ENCODE measurements at places on chromosomes 4 and X.
A peak's percentile ranks its signal among the peaks of the same experiment; 100 is the strongest.

DNA sequence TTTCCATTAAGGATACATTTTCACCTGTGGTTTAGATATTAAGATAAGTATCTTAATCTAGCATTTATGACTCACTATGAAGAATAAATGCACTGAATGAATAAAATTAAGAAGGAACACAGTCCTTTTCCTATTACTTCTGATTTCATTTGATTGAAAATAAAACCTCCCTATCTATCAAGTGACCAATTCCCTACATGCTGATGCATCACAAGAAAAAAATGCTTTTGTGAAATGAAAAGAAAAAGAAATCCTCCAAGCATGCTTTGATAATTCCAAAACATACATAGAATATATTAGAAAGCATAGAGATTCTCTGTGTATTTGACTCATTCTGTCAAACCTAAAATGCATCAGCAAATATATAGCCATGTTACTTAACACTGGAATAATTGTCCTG lies 37.1 kb downstream of the PCDH10 start:
- DNase-seq = peak; percentile 19

DNA sequence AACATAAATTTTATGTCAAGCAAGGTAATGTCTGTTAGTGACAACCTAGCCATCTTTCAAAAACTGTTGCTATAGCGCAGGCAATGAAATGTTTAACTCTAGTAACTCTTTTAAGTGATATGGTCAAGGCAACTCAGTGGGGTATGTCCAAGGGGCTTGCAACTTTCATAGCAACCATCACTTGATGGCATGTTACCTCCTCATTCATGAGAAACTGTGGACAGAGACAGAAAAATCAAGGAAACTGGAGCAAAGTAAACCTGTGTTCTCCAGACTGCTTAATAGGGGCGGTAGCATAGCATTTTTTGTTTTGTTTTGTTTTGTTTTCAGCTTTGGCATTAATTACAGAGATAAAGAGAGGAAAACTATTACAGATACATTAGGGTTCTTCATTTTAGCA lies 1456.8 kb upstream of the AGA start:
- DNase-seq = no peak

DNA sequence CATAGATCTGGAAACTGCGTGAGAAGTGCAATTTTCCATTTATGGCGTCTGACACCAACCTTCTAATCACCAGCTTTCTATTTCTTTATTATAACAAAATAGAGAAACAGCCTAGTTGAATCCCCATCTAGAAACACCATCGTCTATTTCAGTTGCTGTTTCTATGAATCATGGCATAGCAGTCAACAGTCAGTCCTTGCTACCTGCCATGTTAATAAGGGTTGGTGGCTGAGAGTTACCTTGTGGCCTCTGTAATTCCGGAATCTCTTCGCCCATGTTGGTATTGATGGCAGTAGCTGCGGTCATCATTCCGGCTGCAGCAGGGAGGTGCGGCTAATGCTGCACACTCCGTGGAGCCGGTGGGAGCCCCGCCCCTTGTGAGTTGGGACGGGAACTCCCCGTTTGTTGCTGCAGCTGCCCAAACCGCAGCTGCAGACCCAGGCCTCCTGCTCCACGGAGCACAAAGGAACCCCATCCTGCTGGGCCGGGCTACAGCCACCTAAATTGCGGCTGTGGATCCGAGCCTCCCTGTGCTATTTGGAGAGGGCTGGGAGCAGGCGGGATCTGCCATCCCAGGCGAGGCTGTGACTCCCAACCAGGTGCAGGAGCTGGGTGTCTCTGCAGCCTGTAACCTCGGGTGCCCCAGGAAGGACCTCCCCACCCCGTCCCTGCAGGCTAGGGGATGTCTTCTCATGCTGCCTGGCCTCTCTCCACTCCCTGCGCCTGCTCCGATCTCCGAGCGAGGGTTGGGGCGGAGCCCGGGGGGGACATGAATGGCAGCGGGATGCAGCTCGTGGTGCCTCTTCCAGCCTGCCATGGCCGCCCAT lies 115.4 kb upstream of the STK26 start:
- DNase-seq = no peak

GRCh38 chrX:997631-998137 lies 214.8 kb downstream of the CRLF2 start:
- DNase-seq = no peak

DNA sequence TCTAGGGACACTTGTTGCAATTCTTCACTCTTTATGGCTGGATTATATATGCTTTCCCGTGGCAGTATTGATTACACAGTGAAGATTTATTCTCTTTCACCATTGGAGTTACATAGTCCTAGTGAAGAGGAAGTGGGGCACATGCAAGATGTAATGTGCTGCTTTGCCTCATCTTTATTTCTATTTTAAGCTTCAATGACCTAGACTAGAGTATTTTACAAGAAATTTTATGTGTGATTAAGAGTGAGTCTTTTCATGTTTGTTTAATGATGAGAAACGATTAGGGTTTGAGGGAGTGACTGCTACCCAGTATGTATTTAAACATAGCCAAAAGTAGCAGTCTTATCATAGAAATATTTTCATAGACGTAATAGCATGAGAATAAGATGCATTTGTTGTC lies 30.8 kb downstream of the DIAPH2 start:
- DNase-seq = no peak

GRCh38 chr4:77994194-77994721 lies 62.9 kb upstream of the FRAS1 start:
- DNase-seq = peak; percentile 42

DNA sequence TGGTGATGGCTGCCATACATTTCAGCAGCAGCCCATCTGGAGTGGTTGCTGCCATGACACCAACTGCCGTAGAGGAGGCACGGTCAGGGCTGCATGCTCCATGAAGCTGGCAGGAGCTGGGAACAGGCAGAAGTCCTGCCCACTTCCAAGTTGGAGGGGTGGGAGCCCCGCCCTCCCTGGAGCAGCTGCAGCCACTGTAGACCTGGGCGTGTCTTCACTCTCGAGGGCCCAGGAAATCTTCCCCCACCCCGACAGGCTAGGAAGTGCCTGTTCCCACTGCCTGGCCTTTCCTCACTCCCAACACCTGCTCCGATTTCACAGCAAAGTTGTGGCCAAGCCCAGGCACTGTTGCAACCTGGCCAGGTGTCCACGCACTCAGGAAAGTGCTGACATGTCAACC lies 42.3 kb downstream of the NALF2 start:
- DNase-seq = no peak

- no peak for DNase-seq
These were observed 121.1 kb downstream of the SPATA18 start for GRCh38 chr4:52172166-52172565.

GRCh38 chrX:1767026-1767425 lies 152.2 kb downstream of the ASMT start:
- no peak for DNase-seq

DNA sequence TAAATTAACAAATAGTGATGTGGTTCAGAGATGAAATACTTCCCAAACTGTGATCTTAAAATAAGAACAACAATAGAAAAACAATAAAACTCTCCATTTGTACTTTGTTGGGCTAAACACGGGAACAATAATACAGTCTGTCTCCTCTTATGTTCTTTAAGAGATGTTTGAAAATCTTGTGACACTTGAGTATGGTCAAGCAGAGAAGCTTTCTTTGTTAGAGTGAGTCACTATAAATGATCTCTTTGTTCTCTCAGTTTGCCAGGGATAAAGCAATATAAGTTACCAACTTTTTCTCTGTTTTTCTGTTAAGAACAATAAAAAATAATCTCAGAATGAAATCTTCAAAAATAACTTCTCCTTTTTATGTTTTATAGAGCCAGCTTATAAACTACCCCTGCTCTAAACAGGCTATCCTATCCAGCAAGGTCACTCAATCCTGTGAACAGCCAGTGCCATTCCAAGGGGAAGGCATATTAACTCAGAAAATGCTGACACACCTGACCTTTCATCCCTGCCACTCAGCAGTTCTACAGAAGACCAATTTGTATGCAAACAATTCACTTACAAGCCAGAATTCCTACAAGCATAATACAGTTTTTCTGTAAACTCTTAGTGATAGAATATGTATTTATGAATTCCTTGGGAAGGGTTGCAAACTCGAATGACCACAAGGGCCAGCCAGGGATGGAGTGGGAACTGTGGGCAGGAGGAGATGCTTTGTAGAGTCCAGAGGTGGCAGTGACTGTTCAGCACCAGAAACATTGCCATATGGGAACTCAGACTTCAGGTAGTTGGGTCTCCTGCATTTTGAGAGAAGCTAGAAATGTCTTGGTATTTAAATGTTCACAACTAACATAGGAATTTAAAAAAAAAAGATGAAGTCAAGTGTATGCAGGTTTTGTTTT lies 52.2 kb downstream of the AFM start:
- DNase-seq = no peak

- DNase-seq = no peak
These were observed 7.4 kb downstream of the PSAPL1 start for GRCh38 chr4:7427361-7427760.

DNA sequence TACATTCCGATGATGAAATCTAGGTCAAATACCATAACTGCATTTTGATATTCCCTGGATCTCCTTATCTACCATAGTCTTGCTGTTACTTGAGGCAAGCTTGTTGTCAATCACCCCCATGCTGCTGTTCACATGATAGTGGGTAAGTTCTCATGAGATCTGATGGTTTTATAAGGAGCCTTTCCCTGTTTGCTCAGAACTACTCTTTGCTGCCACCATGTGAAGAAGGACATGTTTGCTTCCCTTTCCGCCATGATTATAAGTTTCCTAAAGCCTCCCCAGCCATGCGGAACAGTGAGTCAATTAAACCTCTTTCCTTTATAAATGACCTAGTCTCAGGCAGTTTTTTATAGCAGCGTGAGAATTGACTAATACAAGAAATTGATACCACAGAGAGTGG lies 432.0 kb downstream of the GLUD2 start:
- DNase-seq = no peak

- DNase-seq = no peak
These were observed 101.4 kb downstream of the WWC2 start for GRCh38 chr4:183200453-183200852.

DNA sequence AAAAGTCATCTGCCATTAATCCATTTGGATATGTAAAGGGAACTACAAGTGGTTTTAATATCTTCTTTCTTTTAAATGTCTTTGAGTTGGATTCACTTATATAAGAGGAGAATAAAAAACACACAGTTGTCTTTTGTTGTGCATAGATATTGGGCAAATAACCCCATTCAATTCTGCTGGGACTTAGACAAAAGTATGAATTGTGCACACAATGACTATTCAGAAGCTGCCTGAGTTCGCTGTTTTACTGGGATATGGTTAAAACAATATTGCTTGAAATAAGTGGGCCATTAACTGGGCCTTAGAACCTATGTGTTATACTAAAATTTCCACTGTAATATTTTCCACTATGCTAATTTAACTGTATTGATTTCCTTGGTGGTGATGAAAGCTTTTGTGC lies 71.7 kb downstream of the PCYT1B start:
- DNase-seq = no peak
